ENCODE measurements at places on chromosomes 7 and 10.
A peak's percentile ranks its signal among the peaks of the same experiment; 100 is the strongest.

- DNase-seq = no peak
These were observed 3.5 kb downstream of the EBF3 start for GRCh38 chr10:129960481-129961156.

DNA sequence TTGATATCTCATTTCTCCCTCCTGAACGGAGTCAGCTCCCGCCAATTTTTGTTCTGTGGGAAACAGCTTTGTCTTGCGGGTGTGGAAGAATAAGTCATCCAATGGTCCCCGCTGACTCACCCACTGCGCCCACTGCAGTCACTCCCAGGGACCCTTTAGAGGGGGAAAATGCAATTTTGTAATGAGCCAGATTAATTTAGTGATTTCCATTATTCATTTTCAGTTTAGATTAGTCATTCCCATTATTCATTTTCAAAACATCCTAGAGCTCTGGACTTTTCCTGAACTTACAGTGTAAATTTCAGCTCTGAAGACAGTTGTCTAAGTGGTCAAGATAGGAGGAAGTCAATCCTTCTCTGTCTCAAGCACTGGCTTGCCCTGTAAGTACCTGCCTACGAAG lies 154.9 kb upstream of the TMEM72 start:
- peak; percentile 62 for DNase-seq

DNA sequence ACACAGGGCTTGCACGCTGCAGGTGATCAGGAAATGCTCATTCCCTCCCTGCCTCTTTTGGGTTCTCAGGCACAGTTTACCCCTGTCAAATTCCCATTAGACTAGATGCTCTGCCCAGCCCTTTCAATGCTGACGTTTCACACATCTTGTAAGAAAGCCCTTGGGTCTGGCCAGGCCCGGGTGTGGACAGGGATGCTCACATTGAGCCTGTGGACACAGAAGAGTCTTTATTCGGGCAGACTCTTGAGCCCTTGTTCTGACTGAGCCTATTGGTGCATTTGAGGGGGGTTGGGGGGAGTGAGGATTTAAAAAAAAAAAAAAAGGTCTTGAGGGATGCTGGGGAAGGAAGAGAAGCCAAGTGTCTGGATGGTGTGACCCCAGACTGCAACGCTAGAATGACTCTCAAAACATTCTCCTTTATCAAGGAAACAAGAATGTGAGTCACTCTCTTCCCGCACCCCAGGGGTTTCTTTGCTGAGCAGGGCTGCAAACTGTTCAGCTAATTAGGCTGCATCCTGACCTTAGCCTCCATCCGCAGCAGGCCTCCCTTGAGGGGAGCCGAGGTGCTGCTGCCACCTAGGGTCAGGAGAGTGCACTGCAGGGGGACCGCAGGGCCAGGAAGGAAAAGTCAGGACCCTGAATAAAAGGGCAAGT lies 53.6 kb upstream of the TMEM72 start:
- peak; percentile 54 for DNase-seq

- DNase-seq = peak; percentile 91
These were observed at the start of gene DLX6 for GRCh38 chr7:97005183-97006054. Gene DLX6, plus strand, starts transcription at chr7:97005553. Its CDS starts 425 bp downstream, at chr7:97005978.

DNA sequence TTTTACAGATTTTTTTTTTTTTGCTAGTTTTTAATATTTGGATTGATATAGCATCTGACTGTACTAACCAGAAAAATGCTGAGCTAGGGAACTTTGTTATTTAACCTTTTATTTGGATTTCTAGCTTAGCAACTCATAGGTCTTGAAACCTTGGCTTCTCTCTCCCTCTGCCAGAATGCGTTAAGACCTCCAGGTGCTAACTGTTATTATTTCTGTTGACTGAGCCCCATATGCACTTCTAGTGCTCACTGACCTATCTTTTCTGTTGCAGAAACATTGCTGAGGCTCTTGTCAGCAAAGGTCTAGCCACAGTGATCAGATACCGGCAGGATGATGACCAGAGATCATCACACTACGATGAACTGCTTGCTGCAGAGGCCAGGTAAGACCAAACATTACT lies 143.6 kb downstream of the LRRC4 start:
- no peak for DNase-seq

DNA sequence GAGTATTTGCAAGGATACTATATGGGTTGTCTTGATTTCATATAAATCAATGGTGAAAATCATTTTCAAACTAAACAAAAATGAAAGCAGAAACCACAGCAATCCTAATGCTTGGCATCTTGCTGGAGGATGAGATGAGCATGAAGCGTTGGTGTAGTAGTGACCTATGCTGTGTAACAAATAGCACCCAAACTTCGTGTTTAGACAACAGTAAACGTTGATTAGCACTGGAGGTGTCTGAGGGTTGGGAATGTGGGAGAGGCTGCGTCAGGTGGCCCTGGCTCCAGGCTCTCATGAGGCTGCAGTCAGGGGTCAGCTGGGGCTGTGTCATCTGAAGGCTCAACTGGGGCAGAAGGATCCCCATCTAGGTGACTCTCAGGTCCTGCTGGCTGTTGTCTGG lies 67.8 kb downstream of the MICALL2 start:
- no peak for DNase-seq

DNA sequence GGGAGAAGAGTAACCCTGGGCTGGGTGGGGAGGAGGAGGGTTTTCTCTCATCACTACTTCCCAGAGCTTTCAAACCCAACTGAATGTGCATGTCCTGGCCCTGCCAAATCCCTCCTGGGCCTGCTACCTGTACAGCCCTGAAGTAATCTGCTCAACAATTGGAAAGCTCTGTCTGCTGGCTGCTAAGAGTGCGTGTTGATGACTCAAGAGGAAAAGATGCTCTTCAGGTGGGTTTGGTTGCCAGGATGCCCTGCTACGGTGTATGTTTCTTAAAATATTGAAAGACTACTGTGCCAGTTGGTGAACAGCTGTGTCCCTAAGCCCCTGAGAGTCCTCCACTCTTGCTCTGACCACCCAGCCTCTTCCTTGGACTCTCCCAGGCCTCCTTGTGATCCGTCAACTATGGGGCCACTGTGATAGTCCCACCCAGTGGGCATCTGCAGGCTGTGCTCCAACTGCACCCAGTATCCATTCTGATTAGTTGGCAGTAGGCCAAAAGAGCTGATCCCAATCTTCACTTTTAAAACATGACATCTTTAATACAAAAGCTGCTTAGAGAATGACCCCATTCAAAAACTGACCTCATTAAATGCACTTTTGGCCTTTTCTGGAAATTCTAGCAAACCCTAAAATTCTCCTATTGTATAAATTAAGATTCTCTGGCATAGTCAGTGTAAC lies 85.6 kb downstream of the AOAH start:
- DNase-seq = no peak

GRCh38 chr7:40299097-40299496 lies 164.3 kb downstream of the SUGCT start:
- peak; percentile 74 for DNase-seq

DNA sequence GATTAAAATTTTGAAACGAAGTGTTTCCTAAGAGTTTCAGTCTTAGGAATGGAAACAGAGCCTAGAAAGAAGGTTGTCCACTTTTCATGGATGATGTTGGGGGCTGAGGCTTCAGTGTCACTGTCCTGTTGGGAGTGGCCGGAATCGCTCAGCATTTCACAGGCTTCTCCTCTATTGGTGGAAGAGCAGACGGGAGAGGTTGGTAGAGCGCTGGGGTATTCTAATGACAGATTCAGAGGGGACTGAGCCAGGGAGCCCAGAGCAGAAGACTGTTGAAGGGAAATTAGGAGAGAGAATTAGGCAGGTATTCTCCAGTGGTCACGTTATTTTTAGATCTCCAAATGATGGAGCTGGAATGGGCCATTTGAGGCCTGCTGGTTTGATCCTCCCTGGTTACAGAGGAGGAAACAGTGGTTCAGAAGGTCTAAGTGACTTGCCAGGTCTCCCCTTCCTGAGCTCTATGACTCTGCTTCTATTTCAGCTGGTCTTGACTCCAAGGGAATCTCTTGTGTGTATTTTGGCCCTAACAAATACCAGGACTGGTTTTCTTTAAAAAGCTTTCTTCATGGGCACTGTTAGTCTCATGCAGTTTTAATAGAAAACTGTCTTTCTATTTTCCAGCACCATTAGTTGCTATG lies 35.7 kb upstream of the EEPD1 start:
- no peak for DNase-seq

- no peak for DNase-seq
These were observed 202.2 kb downstream of the CACNA2D1 start for GRCh38 chr7:82241356-82241755.

DNA sequence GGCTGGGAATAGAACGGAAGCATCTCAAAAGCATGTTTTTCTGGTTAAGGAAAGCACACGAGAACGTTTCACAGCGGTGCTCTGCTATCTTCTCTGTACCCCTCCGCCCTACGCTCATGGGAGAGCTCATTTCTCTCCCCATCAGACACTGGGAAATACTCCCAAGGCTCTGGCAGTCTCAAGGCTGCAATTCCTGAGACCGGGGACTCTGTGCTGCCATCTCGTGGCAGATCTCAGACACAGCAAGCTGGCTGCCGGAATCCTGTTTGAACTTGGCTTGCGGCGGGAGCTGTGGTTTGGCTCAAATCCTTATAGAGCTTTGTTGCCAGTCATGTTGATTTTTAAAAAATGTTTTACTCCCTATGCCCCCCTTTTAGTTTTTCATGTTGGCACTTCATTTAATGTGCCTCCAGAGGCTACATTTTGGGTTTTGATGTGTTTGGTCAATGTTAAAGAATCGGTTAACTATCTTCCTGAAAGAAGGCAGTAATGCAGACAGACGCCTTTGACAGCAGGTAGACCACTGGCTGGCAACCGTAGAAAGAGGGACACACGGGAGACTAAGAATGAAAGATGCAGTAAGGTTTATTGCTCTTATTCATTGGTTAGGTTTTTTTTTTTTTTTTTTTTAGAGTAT lies 27.6 kb downstream of the BMPER start:
- peak; percentile 77 for DNase-seq

GRCh38 chr10:69480068-69480412 lies 28.8 kb downstream of the TSPAN15 start:
- DNase-seq = no peak

DNA sequence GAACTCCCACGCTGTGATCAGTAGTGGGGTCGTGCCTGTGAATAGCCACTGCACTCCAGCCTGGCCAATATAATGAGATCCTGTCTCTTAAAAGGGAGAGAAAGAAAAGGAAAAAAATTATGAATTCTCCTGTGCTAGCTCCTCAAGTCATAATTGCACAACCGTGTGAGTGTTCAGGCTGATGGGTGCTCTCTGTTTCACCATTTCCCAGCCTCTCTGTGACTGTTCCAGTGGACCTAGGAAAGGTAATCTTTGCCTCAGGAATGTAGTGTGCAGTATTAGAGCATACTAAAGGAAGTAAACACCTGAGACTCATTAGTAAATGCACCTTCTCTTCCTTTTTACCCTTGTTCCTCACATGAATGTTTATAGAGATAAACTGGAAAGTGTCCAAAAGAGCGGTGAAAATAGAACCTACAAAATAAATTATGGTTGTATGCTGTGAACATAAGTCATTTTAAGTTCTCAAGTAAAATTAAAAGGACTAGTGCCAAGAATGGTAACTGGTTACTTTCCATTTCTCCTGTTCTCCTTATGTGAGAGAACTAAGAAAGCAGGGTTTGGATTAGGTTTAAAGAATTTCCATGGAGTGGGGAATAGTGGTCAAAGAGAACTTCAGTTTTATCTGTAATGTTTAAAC lies 42.7 kb downstream of the INPP5F start:
- DNase-seq = no peak

DNA sequence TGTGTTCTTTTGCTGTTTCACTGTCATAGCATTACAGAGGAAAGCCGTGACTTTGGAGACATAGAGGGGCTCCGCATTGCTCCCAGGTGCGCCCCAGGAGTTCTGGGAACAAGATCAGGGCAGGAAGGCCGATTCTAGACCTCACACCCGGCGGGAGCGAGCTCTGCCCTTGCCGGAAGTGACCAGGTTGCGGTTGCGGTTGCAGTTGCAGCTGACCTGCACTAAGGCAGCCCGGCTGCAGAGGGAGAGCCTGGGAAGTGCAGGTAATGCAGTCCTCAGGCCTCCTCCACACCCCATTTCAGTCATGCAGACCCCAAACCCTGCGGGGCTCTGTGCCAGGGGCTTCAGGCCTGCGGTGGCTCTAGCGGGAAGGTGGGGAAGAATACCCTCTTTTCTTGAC lies 130.0 kb upstream of the LANCL2 start:
- DNase-seq = no peak

DNA sequence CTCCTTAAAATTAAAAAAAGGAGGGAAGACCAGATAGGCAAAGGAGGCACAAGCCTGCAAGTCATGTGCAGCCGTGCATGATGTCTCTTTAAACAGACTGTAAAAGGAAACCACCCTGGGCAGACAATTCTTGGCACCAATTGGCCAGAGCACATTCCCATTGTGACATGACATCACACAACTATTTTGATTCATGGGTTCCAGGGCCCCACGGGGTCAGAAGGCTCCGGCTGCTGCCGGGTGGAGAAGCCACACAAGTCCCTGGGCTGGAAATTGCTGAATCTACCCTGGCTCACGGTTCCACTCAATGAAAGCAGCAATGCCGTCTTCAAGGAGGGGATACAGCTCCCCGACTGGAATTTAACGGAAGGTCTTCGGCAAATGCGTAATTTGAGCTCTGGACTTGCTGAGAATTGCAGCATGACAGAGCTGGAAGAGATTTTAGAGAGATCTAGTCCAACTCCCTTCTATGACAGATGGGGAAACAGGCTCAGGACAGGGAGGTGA lies 140.5 kb downstream of the PRKAG2 start:
- peak; percentile 96 for DNase-seq

DNA sequence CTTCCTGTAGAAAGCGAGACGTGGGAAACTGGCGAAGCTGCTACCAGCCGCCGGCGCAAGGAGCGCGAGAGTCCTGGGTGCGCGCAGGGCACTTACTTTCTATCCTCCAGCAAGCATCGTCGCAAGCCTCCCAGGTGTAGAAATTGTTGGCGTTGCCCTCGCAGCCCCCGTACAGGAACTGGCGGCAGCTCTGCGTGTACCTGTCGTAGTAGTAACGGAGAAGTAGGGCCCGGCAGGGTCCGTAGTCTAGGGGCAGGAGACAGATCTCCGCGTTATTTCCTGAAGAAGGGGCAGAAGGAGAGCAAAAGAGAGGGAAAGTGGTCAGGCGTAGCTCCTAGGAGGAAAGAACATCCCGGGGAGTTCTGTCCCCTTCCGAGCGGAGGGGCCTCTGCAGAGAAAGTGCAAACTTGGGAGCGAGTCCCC lies 501 bp downstream of the TFPI2 start:
- DNase-seq = peak; percentile 45

GRCh38 chr10:71078454-71079145 lies 133.8 kb upstream of the UNC5B start:
- DNase-seq = peak; percentile 38

- DNase-seq = peak; percentile 80
These were observed 300.5 kb downstream of the KLF6 start for GRCh38 chr10:3484306-3485056.

All from SJSA1 (cell line).